ENCODE measurements at places on chromosomes 11 and 22.

- no peak for DNase-seq
Measured at GRCh38 chr11:118837868-118838267, 45.8 kb upstream of the CXCR5 start.

- DNase-seq, result no peak
Measured at GRCh38 chr11:17634776-17635550, 84.4 kb upstream of the MYOD1 start.

GRCh38 chr22:46169628-46170027 is 19.3 kb downstream of the PPARA start:
- DNase-seq, result no peak

DNA sequence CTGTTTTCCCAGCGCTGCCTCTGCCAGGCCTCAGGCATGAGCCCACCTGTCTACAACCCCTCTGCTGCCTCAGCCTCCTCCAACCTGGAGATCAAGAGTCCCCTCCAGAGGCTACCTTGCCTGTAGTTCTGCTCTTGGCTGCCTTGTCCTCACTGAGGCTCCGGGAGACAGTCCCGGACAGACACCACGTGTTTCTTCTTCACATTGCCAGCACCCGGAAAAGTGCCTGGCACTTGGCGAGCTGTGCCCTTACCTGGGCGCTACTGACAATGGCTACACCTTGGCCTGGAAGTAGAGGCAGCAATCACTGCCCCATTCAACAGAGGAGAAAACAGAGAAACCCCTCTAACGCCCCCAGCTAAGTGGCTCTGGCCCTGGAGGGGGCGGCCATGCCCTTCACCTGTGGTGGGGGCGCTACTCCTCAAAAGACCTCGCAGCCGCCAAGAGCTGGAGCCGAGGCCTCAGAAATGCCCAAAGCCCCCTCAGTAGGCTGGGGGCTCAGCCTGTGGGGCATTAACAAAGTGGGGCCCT is 3.0 kb upstream of the NAP1L4 start:
- DNase-seq, result no peak

- DNase-seq, result no peak
Measured at GRCh38 chr11:13884158-13884799, 78.2 kb upstream of the SPON1 start.

Measured in RWPE2 (cell line).